NCI-H1092 treated with DMSO at 0.1 percent for 48 hours (cell line): ENCODE measurements at places on chromosomes 4 and X.

- DNase-seq: no peak
These were observed 277.3 kb upstream of the TRPC5 start for GRCh38 chrX:112359906-112360305.

DNA sequence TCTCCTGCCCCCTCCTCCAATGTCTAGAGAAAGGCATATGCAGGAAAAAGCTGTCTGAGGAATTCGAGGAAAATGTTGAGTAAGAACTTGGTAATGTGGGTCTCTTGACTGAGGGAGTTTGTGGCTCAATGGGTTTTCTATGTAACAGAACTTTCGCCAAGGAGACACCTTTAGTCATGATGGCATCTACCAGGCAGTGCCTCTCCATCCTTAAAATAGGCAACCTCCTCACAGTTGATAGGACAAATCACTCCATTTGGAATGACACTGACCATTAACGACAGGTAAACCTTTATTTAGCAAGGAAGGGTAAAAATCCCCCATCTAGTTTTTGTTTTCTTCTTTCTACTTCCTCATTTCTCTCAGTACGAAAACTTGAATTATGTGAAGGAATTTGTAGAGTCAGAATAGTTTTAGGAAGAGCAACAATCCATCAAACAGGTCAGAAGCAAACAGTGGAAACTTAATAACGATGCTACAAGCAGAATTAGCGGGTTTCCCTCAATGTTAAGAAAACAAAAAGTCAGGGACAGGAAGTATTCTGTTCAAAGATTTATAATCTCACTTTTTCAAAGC, 2.7 kb downstream of the GSX2 start:
- no peak for DNase-seq

DNA sequence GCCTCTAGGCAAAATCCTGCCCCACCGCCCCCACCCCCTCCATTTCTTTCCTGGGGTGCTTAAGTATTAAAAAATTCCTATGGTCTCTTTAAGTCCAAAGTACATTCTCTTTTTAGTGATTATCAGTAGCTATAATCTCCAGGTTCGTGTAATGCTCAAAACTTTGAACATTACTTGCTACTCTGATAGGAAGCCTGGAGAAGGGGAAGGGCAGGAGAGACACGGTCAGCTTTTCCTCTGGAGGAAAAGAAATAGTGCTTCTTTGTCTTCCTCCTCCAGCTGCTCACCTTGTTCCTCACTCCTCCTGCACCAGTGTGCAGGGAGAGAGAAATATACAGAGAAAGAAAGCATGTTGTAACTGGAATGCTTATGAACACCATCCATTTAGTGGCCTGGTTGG, 80.4 kb downstream of the PPP1R2C start:
- DNase-seq: no peak

DNA sequence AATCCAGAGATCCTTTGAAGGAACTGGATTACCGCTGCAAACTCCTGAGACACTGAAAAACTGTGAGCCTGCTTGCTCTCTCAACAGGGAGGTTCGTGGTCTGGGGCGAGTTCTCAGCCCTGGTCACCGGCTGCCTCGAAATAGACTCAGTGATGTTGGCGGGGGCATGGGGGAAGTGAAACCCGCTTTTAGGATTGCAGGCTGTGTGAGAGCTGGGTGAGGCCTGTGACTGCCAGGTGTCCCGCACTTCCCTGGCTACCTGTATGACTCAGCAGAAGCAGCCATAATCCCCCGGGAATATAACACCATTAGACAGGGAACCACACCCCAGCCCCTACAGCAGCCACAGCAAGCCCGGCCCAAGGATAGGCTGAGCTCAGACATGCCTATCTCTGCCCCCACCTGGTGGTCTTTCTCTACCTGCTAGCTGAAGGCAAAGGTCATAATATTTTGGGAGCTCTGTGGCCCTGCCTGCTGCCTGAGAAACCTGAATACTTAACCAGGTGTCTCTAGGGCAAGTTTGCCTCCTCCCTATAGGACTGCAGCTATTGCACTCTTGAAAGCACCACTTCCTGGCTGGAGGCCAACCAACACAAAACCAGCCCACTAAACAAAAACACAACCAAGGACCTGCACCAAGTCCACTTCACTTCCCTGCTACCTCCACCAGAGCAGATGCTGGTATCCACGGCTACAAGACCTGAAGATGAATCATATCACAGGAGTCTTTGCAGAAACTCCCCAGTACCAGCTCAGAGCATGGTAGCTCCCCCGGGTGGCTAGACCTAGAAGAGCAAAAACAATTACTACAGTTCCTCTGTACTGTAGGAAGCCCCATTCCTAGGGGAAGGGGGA, 202.0 kb downstream of the RRAGB start:
- DNase-seq: no peak

GRCh38 chrX:140433582-140433981, 71.3 kb downstream of the SOX3 start:
- DNase-seq: no peak

- DNase-seq: no peak
These were observed 611.6 kb upstream of the ADGRL3 start for GRCh38 chr4:60588556-60588955.

GRCh38 chr4:7189066-7189465, 3.3 kb upstream of the SORCS2 start:
- no peak for DNase-seq

DNA sequence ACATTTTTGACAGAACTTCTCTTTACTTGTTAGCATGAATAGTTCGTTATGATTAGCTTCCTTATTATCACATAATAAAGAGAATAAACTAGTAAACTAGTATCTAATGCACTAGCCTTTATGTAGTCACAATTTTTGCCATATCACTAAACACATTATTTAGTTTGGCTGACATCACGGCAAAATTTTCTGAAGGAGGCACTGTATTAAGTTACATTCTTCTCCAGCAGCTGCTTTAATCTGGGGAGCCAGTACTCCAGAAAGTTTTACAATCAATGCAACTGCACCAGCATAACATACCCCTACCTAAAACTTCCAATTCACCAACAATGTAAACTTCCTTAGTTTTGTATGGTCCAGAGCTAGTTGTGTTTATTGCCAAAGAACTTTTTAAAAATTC, 87.8 kb downstream of the FIP1L1 start:
- no peak for DNase-seq

DNA sequence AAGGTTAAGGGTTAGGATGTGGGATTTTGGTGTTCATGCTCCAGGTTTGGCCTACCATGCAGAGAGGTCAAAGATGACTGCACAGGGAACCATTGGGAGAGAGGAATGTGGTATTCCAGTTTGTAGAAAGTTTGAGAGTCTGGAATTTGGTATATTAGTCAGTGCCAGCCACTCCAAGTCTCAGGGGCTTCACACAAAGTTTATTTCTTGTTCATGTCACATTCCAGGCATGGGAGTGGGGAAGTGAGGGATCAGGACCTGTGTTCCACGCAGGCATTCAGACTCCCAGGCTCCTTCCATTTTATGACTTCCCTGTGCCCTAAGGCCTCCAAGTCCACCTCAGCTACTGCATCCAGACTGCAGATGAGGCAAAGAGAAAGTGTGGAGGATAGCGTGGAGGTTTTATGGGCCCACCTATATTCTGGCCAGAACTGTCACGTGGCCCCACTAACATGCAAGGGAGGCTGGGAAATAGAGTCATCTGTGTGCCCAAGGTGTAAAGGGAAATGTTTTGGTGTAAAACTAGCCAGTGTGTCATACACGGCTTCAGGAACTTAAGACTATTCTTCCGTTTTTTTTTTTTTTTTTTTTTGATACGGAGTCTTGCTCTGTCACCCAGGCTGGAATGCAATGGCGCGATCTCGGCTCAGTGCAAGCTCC, 140.6 kb upstream of the SCML1 start:
- no peak for DNase-seq

DNA sequence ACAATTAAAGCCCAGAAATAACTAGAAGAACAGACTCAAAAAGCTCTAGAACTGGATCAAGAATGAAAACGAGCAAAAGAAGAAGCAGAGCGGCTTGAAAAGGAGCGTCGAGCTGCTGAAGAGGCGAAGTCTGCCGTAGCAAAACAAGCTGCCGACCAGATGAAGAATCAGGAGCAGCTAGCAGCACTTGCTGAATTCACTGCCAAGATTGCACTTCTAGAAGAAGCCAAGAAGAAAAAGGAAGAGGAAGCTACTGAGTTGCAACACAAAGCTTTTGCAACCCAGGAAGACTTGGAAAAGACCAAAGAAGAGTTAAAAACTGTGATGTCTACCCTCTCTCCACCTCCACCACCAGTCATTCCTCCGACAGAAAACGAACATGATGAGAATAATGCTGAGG, 56.1 kb upstream of the PPP4R3C start:
- no peak for DNase-seq

DNA sequence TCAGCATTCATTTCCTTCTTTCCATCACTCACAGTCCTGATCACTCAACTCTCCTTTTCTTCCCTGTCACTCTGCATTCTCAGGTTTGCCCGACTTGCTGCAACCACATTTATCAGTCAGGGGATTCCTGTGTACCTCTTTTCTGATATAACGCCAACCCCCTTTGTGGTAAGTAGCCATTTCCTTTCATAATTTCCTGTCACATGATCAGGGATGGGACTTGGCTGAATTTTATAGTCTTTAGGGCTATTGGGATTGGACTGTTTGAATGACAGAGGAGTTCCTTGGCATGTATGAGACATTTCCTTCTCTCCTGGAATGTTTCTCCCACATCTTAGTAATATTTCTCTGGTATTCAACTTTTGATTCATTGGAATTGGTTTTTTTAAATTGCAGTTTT, 11.0 kb downstream of the PGM2 start:
- DNase-seq: no peak

GRCh38 chrX:150084496-150085229, 146.4 kb upstream of the EOLA2 start:
- no peak for DNase-seq

DNA sequence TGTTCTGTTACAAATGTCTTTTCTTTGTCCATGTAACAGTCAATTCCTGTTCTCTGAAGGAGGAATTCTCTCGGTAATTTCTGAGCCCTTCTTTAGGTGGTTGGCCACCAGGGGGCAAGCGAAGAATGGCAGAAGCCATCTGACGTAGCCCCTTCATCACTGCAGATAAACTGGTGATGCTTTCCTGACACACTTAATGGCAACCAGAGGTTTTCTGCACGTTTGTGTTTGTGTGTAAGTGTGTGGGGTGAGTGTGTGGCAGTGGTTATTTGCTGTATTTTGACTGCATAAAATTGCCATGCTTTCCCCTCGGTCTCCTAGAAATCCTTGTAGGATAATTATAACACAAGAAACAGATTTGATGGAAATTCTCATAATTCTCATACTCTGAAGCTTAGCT, 64.8 kb upstream of the STOX2 start:
- DNase-seq: peak; percentile 60

- no peak for DNase-seq
These were observed 16.7 kb downstream of the GAB3 start for GRCh38 chrX:154734061-154734781.

- DNase-seq: no peak
These were observed 288.3 kb upstream of the GALNTL6 start for GRCh38 chr4:171524903-171525302.

GRCh38 chr4:48991357-48991756, 5.3 kb downstream of the CWH43 start:
- no peak for DNase-seq

GRCh38 chr4:23937173-23937572, 47.3 kb upstream of the PPARGC1A start:
- DNase-seq: no peak

GRCh38 chr4:98568941-98569663, 89.3 kb downstream of the TSPAN5 start:
- DNase-seq: no peak

- no peak for DNase-seq
These were observed 129.1 kb upstream of the PITX2 start for GRCh38 chr4:110751986-110752385.

DNA sequence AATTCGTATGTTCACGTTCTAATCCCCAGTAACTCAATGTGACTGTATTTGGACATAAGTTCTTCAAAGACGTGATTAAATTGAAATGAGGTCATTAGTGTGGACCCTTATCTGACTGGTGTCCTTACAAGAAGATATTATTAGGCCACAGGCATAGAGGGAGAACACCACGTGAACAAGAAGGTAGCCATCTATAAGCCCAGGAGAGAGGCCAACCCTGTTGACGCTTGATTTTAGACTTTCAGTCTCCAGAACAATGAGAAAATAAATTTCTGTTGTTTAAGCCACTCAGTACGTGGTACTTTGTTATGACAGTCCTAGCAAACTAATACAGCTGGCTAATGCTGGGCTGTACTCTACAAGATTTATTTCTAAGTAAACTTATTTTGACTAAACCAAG, 1.5 kb upstream of the EIF1AX start:
- no peak for DNase-seq

GRCh38 chr4:102061133-102061532, 270.6 kb downstream of the BANK1 start:
- DNase-seq: no peak

DNA sequence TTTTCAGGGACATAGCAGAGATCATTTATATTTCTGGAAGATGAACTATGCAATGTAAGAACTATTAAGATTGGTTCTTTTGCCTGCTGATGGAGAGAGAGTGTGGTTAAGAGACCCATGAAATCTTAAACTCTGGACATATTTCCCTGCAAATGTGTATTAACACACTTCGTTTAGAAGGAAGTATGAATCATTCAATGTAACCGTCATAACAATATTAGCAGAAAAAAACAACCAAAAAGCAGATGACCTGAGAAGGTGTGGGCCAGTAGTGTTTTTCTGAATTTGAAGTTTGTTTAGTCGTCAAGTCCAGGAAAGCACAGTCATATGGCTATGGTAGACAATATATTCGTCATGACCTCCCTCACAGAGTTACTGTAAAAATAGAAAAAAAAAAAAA, 2.5 kb upstream of the TMPRSS11D start:
- DNase-seq: no peak

DNA sequence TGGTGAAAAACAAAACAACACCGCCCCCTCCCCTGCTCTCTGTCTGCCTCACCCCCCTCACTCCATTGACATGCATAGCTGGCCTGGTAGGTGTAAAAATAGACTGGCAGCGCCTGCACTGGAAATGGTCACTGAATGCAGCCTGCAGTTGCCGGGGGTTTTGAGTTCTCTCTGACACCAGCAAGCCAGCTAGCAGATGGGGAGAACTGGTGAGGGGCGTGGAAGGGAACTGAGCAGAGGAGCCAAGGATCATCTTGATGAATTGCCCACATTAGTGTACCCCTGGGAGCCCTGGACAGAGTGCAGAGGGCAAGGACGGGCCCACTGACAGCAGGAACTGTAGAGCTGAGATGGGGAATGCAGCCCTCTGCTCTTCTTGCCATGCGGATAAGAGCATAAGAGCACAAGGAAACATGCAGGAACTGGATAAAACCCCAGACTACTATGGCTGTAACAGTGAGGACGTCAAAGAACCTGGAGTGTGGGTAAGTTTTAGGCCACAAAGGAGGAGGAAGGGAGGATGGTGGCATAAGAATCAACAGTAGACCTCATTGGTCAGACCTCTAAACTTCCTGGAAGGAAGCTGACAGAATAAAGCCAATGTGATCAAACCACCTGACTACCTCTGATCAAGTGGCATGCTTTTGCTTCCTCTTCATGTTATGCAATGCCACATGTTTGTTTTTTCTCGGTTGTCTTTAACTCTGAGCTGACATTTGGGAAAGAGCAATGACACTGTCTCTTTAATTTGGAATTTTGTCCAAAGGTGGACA, 96.3 kb downstream of the ANK2 start:
- no peak for DNase-seq
